HuH-7.5 (cell line): ENCODE measurements at places on chromosomes 2 and 18.

GRCh38 chr2:100577777-100578176, 15.0 kb downstream of the PDCL3 start:
- no peak for DNase-seq

- DNase-seq, result no peak
Measured at GRCh38 chr2:229566370-229566769, 148.0 kb downstream of the DNER start.

DNA sequence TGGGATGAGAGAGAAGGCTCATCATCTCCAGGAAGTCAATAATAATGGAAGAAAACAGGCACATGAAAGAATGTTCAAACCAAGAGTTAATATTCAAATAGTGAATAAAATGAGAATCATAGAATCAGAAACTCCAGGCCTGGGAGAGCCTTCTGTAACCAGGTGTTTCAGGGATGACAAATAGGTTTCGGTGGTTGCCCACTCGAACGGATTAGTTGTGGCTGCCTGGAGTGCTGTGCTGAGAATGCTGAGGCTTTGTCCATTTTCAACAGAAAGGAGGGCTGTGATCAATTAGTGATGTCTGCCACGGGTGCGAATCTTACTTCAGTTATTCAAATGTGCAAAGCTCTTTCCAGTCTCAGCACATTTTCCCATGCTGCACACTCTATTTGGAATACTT, 227.3 kb downstream of the INSIG2 start:
- DNase-seq, result no peak

DNA sequence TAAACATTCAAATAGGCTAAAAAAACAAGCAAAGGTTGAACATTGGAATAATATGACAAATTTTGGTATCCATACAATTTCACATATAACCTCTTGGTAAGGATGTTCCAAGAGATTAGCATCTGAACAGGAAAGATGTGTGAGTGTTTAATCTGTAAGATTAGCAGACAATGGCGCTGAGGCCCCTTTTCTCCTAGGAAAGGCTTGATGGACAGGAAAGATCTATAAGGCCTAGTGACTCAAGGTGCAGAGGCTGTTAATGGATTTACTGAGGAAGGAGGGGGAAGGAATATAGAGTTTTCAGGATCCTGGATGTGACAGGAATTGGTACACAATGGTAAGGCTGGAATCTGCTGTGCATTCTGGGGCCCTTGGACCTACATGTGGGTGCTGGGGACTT, 48.1 kb upstream of the SMAD2 start:
- DNase-seq, result no peak

- no peak for DNase-seq
Measured at GRCh38 chr2:103945083-103945482, 908.8 kb upstream of the POU3F3 start.

DNA sequence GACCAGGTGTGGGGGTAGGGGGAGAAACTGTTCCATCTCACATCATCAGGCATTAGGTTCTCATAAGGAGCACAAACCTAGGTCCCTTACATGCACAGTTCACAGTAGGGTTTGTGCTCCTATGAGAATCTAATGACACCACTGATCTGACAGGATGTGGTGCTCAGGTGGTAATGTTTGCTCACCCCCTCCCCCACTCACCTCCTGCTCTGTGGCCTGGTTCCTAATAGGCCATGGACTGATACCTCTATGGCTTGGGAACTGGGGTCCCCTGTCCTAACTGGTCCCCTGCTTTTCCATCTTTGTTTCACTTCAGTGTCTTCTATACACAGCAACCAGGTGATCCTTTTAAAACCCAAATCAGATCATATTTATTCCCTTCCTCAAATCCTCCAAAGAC, 267.8 kb downstream of the TNS1 start:
- no peak for DNase-seq

- DNase-seq, result no peak
Measured at GRCh38 chr2:235500761-235501672, 7.2 kb downstream of the AGAP1 start.

- DNase-seq, result no peak
Measured at GRCh38 chr2:46125798-46126197, 171.4 kb upstream of the EPAS1 start.

GRCh38 chr18:11310476-11311086, 161.2 kb upstream of the PIEZO2 start:
- DNase-seq, result peak; percentile 45

GRCh38 chr2:188349019-188349418, 57.3 kb downstream of the GULP1 start:
- no peak for DNase-seq

GRCh38 chr2:207385076-207385475, 144.7 kb upstream of the CREB1 start:
- DNase-seq, result no peak

DNA sequence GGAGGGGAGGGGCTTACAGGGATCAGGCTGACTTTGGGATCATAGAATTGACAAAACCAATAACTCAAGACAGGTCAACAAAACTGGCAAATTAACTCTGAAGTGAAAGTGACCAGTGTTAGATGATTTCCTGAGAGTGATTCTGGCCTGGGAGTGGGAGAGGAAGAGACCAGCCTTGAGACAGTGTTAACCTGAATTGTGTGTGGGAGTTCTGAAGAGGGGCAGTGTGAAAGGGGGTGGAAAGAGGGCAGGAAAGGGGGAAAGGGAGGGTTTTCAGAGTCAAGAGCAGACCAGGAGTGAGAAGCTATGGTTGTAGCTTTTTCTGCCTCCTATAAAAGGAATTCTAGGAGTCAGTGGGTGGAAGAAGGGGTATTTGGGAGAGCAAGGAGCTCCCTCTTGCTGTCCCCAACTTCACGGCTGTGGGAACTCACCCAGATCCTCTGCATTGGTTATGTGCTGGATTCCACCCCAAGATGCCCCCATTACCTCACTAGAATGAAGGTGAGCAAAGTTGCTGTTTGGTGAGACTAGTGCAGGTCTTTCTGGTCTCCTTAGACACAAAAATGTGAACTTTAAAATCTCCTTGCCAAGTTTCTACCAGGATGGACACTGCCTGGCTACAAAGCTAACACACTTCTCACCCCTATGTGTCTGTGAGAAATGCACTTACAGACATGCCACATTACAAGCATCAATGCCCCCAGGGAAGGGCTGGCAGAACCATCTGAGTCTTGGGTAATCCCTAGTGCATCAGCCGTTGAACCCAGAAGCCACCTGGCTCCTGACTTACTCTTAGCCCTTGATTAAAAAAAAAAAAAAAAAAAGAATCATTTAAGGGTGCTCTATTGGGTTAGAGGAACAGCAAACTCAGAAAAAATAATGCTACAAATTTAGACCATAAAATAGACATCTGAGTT, 61.6 kb downstream of the BMP10 start:
- no peak for DNase-seq
